ENCODE measurements at places on chromosomes 2 and 18.

GRCh38 chr18:42623935-42624334 lies 491.6 kb downstream of the RIT2 start:
- DNase-seq: no peak

GRCh38 chr18:26414901-26415440 lies 133.4 kb downstream of the KCTD1 start:
- DNase-seq: no peak

- no peak for DNase-seq
These were observed 89.4 kb downstream of the HDAC4 start for GRCh38 chr2:239311132-239312040.

- DNase-seq: no peak
These were observed 50.6 kb upstream of the ITSN2 start for GRCh38 chr2:24410976-24411375.

DNA sequence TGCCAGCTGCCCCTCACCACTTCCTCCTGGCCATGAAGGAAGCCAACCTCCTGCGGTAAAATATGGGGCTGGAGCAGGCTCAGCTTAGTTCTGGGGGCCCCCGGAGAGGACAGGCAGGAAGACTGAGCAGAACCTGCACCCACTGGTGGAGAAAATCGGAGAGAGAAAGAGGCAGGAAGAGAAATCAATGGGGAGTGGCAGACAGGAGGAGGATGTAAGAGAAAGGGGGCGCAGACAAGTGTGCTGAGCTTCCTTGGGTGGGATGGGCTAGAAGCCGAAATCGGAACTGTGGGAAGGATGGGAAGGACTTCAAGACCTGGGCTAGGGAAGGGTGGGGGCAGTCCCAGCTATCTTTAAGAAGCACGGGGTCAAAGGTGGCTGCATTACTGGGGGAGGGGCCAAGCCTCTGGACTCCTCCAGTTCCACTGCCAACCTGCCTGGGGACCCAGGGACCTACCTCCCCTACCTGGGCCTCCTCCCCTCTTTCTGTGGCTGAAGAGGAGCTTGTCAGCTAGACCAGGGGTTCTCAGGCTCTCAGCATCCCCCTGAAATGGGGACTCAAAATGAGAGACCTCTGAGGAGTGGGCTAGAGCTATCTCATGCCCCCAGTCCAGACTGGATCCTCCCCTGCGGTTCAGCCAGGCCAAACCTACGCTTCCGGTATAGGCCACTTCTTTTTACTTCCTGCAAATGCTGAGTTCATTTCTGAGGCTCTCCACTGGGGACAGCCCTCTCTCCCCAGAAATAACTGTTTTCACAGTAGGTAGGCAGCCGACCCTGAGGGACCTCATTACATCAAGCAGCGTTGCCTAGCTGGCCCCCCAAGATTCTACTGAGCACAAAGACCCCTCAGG lies 33.6 kb upstream of the B3GNT7 start:
- DNase-seq: no peak

DNA sequence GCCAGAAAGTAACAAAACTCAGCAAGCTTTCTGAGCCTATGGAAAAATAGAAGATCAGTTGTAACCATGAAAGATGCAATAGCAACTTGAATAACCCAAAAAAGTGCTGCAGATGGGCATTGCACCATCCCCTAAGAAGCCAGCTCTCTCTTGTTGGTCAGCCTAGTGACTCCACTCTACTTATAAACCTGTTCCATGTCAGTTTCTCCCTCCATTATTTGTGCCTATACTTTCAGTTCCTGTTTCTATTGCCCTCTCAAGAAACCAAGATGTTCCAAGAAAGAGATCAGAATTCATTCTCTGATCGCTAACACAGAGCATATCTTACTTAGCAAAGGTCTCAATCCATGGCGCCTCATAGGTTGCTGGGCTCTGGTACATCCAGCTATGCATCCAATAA lies 170.3 kb upstream of the MAP2 start:
- no peak for DNase-seq
